ENCODE measurements at places on chromosomes 11 and 22.

GRCh38 chr22:25716637-25717036 is 25.4 kb upstream of the MYO18B start:
- no peak for DNase-seq

GRCh38 chr22:48178536-48178935 is 1416.1 kb downstream of the TBC1D22A start:
- no peak for DNase-seq

GRCh38 chr11:78325274-78325781 is 92.3 kb downstream of the GAB2 start:
- DNase-seq, result peak; percentile 13

DNA sequence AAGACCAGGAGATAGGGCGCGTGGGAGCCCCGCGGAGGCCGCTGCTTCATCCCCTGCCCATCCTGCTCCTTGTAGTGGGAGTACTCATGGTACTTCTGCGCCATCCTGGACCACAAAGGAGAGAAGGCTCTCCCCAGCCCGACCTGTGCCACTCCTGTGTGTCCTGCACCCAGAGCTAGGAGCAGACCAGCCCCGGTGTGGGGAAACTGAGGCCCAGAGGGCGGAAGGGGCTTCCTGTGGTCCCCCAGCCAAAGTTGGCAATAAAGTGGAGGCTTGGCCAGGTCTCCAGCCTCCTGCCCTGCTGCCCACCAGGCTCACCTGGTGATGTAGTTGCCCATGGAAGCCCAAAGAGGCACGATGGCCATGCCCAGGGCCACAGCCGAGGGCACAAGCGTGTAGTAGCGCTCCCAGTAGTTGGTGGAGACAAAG is 4.7 kb downstream of the UNC93B1 start:
- no peak for DNase-seq

DNA sequence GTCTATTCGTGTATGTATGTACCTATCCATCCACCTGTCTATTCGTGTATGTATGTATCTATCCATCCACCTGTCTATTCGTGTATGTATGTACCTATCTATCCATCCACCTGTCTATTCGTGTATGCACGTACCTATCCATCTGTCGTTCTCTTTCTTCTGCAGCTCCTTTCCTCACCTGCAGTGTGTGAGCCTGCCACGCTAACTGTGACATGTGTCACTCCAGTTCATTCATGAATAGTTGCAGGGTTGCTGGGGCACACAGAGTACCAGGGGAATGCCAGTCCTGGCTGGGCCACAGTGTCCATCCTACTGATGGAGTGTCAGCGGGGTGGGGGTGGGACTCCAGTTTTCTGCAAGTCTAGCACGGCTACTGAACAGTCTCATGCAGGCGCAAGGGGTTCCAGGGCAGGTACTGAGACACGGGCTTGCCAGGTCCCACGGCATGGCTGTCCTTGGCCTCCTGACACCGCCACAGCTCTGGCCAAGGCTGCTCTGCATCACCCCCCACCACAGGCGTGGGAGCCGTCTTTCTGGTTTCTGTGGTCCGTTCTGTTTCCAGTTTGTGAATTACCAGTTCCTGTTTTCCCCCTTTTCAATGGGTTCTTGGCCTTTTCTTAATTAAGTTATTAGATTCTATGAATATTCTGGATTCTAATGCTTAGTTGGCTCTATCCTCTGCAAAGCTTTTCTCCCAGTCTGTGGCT is 88.8 kb upstream of the CLDN5 start:
- no peak for DNase-seq

GRCh38 chr22:22698263-22698750 is 53.9 kb downstream of the GGTLC2 start:
- no peak for DNase-seq

GRCh38 chr22:31747441-31747840 is 2.5 kb downstream of the PRR14L start:
- no peak for DNase-seq

- no peak for DNase-seq
These were observed 33.7 kb downstream of the A4GALT start for GRCh38 chr22:42686756-42687491.

- no peak for DNase-seq
These were observed 1.3 kb downstream of the UNC93B1 start for GRCh38 chr11:68002575-68002937.

GRCh38 chr22:44364751-44365130 is 52.0 kb upstream of the SHISAL1 start:
- no peak for DNase-seq

DNA sequence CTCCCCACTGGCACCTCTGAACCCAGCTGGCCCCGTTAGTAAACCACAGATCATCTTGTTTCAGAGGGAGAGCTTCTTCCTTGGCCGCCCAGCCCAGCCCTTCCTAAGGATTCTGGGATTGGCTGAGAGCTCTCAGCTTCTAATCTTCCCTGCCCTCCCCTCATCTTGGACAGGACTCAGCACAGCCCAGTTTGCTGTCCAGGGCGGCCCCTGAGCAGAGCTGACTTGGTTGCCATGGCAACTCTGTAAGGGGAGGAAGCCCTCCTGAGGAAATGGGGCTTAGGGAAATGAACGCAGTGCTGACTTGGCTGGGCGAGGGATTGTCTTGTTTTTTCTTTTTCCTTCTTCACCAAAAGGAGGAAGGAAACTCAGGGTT is 4.6 kb downstream of the APOL4 start:
- no peak for DNase-seq
